HCT116 (cell line): ENCODE measurements at places on chromosomes 3 and 15.
A peak's percentile ranks its signal among the peaks of the same experiment; 100 is the strongest.

GRCh38 chr3:101039285-101039684, 46.1 kb upstream of the ABI3BP start:
- DNase-seq, result no peak

DNA sequence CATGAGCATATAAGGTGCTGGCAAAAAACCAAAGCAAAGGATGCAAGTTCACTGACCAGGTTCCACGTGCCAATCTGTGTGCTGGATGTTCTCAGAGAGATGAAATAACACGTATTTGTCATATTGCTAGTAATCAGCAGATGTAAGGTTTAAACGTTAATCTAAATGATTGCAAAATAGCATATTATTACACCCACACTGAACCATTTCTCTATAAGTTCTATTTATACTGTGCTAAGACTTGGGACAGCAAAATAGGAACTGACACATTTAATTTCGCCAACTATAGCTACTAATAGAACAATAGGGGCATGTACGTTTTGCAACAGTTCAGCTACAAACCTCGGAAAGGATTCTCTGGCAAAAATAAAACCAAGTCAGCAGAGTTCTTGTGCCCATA, 350.3 kb upstream of the ZNF385D start:
- DNase-seq, result no peak

GRCh38 chr3:139764936-139765335, 87.2 kb upstream of the NMNAT3 start:
- DNase-seq, result no peak

- DNase-seq, result no peak
Observed at GRCh38 chr3:10015461-10015904, 10.8 kb upstream of the FANCD2 start.

- DNase-seq, result no peak
Observed at GRCh38 chr3:61564395-61565059, 3.2 kb downstream of the PTPRG start.

DNA sequence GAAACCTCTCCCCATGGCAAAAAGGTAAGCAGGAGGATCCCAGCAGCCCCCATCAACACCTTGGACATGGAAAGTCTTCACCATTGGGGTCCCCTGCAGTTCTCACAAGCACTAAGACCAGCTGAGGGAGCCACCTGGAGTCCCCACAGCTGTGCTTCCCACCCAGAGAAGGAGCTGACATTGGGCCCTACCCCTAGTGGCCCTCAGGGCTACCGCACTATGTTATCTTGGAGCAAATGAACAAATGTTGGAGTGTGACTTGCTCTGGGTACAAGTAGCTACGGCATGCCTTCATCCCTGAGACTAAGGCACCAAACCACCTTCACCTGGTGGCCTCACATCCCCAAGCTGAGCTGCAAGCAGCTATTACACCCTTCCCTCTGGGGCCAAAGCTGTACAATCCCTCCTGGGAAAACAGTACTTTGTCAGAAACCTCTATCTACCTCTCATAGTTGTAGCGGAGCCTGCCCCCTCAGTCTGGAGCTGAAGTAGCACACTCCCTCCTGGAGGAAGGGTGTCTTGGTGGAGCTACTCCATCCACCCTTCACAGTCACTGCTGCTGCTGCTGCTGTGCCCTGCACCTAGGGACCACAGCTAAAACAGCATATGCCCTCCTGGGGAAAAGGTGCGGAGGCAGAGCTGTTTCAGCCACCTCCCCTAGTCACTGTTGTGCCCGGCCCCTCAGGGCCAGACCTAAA, 42.7 kb downstream of the SERP1 start:
- no peak for DNase-seq

GRCh38 chr15:62928242-62928999, 114.1 kb upstream of the TPM1 start:
- no peak for DNase-seq

- no peak for DNase-seq
Observed at GRCh38 chr15:63401714-63402497, 20.3 kb upstream of the CA12 start.

GRCh38 chr3:38011111-38011510, 18.3 kb downstream of the PLCD1 start:
- no peak for DNase-seq

GRCh38 chr3:195150181-195151118, 120.5 kb downstream of the XXYLT1 start:
- no peak for DNase-seq

GRCh38 chr15:63157891-63158431, 684 bp upstream of the RPS27L start:
- peak; percentile 32 for DNase-seq

DNA sequence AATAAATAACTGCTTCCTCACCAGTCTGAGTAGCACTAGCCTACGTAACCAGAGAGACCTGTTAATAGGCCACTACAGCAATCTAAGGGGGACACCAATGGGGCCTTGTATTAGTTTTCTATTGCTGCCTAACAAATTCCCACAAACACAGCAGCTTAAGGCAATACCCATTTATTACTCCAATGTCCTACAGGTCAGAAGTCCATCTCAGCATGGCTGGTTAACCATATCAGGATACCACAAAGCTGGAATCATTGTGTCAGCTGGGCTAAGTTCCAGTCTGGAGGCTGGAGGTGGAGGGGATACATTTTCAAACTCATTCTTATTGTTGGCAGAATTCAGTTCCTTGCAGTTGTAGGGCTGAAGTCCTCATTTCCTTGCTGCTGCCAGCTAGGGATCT, 331.9 kb downstream of the ULK4 start:
- DNase-seq, result no peak

DNA sequence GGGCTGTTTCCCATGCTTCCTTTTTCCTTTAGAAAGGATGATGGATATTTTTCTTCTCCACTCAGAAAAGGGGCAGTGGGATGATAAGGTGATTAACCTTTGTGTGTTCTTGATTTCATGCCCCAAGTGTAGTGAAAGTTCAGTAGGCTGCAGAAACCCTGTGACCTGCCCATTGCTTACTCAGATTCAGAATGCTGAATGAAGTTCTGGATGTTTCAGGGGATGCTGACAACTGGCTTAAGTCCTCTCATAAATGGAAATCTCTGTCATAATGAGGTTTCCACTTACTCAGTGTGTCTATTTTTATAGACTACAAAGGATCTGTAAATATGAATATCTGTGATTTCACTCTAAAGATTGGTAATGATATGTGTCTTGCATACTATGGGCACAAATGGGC, 471.3 kb upstream of the TPRG1 start:
- DNase-seq, result no peak

GRCh38 chr15:52280326-52281084, 15.1 kb downstream of the MYO5C start:
- DNase-seq, result no peak

DNA sequence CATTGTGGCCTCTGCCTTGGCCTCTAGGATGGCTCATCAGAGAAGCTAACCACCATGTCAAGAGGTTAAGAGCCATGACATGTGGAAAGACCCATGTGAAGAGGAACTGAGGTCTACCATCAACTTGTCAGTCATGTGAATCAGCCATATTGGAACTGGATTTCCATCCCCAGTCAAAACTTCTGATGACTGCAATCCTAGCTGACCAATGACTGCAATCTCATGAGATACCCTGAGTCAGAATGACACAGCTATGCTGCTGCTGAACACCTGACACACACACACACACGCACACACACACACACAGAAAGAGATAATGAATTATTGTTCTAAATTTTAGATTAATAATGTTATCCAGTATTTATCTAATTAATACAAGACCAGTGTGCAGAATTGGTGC, 337.5 kb upstream of the LMCD1 start:
- DNase-seq, result no peak

DNA sequence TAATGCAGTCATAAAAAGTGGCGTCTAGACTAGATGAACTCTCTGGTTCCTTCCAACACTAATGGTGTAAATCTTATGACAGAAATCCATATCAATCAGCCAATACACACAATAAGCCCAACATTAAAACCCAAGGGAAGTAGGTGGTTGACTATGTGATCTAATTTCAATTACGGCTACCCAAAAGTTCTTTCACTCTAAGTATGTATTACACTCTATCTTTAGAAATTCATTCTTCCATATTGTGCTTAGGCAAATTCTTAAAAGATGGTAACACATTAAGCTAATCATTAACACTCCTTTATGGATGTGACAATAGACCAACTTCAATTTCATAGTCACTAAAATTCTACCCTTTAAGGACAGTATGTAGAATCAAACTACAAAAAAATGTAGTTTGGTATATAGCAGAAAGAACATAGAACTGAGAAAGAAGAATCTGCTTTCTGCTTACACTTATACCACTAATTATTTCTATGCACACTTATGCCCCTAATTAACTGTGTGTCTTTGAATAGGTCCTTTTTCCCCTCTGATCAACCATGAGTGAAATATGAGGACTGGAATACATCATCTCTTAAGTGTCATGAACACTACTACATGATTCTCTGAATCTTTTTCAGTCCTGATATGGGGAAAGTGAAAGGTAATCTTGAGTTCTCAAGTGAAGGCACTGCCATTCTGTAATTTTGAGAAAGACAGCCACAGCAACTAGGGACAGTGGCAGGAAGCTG, 557.6 kb downstream of the IGSF11 start:
- DNase-seq, result no peak
